Kasumi-1 (cell line): ENCODE measurements at places on chromosomes 3 and 15.

GRCh38 chr3:78728406-78729145, 1039.2 kb downstream of the ROBO1 start:
- no peak for DNase-seq

- no peak for DNase-seq
These were observed 13.7 kb upstream of the COL8A1 start for GRCh38 chr3:99624496-99625236.

- DNase-seq: no peak
These were observed 292.1 kb downstream of the LPP start for GRCh38 chr3:188446014-188446413.

GRCh38 chr3:186570941-186571643, 572 bp downstream of the DNAJB11 start:
- no peak for DNase-seq

DNA sequence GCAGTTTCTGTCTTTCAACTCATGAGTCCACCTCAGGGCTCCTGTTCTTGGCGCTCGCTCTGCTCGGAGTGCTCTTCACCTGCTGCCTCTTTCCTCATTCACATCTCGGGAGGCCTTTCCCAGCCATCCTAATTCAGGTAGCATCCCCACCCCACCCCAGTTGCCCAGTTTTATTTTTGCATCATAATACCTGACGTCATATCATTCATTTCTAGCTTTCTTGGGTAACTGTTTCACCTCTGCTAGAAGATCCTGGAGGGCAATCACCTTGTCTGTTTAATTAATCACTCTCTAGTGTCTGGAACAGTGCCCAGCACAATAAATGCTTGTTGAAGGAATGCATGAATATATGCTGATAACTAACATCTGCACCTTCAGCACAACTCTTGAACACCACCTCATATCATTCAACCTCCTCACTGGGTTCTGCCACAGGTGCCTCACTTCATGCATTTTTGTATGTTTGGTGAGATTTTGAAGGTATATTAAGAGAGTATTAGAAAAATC, 7.6 kb downstream of the NUSAP1 start:
- DNase-seq: no peak

GRCh38 chr3:25723802-25724201, 59.1 kb upstream of the TOP2B start:
- DNase-seq: no peak

- no peak for DNase-seq
These were observed 2.1 kb upstream of the RFT1 start for GRCh38 chr3:53132347-53132746.

GRCh38 chr15:100650685-100651084, 48.3 kb downstream of the ASB7 start:
- DNase-seq: no peak

- no peak for DNase-seq
These were observed 320.9 kb upstream of the ONECUT1 start for GRCh38 chr15:53110999-53111398.

DNA sequence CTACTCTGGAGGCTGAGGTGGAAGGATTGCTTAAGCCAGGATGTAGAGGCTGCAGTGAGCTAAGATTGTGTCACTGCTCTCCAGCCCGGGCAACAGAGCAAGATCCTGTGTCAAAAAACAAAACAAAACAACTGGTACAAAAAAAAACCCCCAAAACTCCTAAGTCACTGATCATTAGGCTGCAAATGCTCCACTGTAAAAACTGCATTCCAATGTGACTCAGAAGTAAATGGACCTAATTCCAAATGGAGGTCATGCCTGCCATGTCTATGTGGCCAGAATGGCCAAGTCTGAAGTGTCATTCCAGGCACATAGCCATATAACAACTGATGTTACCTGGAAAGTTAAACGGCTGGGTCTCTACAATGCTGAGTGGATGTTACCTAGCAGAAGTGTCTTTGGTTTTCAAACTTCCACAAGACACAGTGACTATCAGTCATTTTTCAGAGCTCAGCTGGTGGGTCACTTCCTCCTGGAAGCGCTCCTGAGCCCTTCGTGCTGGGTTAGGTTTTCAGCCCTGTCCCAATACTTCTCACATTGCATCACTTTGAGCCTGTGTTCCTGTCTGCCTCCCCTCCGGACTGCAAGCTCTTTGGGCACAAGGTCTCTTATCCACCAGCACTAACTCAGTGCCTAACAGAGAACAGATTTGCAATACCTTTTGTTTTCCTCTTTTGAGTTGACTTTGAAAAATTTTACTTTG, 10.6 kb downstream of the FSTL1 start:
- no peak for DNase-seq

- peak; percentile 47 for DNase-seq
These were observed 108.9 kb downstream of the FBLN2 start for GRCh38 chr3:13657660-13658435.

DNA sequence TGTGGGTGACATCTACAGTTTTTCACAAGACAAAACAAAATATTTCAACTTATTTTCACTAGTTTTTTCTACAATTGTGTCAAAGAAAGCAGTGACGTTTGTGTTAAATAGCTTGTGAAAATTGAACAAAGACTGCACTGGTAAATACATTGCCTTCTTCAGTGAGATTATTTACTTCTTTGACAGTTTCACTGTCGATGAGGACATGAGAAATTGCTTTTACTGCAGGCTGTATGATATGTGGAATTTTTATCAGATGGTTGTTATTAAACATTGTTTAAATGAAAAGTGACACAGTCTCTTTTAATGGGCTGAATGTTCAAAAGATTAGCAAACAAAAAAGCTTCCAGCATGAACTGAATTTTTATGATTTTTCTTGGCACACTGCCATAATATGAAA, 773.9 kb upstream of the CADM2 start:
- no peak for DNase-seq

GRCh38 chr3:136197159-136197793, 1.1 kb upstream of the MSL2 start:
- DNase-seq: peak; percentile 39

- no peak for DNase-seq
These were observed 402.4 kb downstream of the PLCL2 start for GRCh38 chr3:17287006-17287689.

DNA sequence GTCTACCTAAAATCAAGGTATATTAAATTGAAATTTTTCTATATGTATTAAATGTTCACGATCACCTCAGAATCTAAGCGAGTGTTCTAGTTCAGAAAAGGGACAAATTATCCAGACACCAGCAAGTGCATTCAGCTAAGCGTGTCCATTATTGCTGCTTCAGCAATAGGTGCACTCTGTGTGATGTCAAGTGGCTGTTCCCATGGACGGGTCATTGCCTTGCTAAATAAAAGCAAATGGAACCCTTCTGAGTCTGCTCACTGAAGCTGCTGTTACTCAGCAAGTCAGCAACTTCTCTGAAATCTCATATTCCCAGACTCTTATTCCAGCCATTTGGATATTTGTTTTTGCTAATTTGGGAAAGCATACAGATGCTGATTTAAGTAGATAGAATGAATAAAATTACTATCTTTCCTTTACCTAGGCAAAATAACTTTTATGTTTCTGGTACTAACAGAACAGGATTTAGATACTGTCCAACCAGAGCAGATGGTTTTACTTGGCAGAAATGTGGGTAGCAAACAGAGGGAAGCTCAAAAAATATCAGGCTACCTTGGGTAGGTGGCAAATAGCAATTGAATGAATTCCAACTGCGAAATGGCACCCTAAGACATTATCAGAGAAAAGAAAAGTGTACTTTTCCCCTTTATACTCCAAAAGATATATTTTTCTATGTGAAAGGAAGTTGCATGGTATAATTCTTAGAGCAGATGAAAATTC, 407.0 kb downstream of the GAP43 start:
- no peak for DNase-seq

GRCh38 chr15:68485721-68486360, 53.9 kb upstream of the ITGA11 start:
- no peak for DNase-seq

GRCh38 chr3:186953011-186953487, 22.7 kb downstream of the ST6GAL1 start:
- peak; percentile 93 for DNase-seq

- no peak for DNase-seq
These were observed 155.8 kb upstream of the ATP11B start for GRCh38 chr3:182637350-182638110.

- no peak for DNase-seq
These were observed 2.7 kb downstream of the LINGO1 start for GRCh38 chr15:77630056-77630455.

DNA sequence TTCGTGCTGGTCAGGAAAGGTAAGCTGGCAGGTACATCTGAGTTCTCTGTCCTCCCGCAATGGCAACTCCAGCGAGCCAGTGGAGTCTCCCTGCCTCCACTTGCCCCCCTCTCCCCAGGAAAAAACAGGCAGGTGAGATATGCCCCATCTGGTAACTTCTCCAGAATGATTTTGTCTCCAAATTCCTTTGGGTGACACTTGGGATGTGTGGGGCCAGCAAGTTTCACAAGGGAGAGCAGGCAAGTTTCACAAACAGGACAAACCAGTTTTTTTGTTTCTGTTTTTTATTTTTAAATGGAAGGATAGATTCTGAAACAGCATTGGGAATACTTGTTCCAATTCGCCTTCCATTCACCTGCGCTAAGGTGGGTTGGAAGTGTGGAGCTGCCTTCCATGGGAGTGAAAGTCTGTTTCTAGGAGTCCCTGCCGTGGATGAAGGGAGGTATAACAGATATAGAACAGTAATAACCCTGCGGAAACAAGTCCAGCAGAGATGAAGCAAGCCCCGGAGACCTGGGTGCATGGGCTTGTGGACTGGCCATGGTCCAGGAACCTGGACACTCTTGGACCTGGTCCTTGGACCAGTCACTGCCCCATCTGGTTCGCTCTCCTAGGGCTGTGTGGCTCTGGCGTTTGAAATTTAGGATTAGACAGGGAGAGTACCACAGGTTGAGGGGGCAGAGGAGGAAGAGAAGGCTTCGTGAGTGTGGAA, 22.9 kb upstream of the KIF23 start:
- DNase-seq: no peak

- no peak for DNase-seq
These were observed 265.2 kb downstream of the UACA start for GRCh38 chr15:70498096-70498626.

DNA sequence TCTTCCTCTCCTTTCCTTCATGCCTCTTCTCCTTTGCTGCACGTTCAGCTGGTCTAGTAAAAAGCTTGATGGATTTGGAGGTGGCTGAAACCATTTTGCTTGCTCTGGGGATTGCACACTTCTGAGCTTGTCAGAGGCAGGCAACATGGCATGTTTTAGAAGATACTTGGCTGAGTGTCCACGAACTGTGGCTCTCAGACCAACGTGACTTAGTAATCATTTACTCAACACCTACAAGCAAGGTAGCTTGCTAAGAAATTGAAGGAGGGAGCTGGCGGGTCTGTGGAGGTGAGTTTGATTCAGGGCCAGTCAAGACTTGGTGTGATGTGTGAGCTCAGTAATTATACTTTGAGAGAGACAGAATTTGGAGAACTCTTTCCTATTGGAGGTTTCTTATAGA, 196.0 kb downstream of the LPP start:
- DNase-seq: no peak

GRCh38 chr3:121768452-121768851, 18.9 kb upstream of the GOLGB1 start:
- DNase-seq: peak; percentile 20

GRCh38 chr15:72060687-72061250, 57.2 kb downstream of the MYO9A start:
- no peak for DNase-seq

- DNase-seq: no peak
These were observed 46.1 kb downstream of the SLC9C1 start for GRCh38 chr3:112247900-112248299.

GRCh38 chr3:54121414-54122323, 683 bp upstream of the CACNA2D3 start:
- DNase-seq: no peak
